ENCODE measurements at places on chromosomes 5 and 9.

DNA sequence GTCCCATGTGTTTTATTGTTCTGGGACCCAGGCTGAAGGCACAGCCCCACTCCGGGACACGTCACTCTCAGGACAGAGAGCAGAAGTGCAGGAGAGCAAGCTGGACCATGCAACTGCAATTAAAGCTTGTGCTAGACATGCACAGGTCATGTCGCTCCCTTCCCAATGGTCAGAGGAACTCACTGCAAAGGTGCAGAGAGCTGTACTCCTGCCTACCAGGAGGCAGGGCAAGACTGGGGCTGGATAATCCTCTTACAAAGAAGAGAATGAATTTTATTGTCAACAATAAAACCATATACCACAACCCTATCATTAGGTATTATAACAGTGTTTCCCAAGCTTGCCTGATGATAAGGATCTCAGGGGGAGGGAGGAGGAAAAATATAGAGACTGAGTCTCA lies 74.0 kb upstream of the NEK6 start:
- no peak for DNase-seq

DNA sequence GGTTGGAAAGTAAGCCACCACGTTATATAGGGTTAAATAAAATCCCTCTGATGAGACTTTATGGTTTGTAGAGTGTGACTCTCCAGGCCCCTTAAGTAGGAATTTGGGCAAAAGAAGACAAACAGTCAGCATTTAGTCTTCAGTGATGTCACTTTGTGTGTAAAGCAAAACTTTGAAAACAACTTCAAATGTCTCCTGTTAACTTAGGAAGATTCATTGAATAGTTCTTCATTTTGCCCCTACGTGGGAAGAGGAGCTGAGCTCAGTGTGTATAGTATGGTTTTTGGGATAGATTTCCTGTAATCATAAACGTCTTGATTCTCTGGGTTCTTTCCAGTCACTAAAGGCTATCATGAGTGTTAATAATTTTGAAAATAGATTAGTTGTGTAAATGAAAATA lies 101.3 kb downstream of the GADD45G start:
- DNase-seq, result no peak

DNA sequence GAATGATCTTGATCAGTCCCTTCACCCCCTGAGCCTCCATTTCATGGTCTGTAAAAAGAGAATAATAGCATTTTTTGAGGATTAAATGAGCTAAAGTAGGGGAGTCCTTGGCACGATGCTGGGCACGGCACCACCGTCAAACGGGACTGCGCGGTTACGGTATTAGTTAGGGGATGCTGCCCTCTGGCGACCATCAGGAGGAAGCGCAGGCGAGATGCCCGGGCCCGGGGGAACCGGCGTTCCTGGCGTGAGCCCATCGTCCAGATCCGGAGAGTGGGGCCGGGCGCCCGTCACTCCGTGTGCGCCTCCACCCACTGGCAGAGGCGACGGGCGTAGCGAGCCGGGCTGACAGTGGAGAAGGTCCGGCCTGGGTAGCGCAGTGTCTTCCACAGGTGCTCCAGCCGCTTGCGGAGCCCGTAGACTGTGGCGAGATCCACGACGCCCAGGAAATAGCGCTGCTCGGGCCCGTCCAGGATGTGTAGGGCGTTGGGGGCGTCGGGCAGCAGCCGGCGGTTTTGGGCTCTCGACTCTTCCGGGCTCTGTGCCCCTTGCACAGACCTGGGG lies 4.8 kb upstream of the ST6GALNAC4 start:
- DNase-seq, result peak; percentile 70

DNA sequence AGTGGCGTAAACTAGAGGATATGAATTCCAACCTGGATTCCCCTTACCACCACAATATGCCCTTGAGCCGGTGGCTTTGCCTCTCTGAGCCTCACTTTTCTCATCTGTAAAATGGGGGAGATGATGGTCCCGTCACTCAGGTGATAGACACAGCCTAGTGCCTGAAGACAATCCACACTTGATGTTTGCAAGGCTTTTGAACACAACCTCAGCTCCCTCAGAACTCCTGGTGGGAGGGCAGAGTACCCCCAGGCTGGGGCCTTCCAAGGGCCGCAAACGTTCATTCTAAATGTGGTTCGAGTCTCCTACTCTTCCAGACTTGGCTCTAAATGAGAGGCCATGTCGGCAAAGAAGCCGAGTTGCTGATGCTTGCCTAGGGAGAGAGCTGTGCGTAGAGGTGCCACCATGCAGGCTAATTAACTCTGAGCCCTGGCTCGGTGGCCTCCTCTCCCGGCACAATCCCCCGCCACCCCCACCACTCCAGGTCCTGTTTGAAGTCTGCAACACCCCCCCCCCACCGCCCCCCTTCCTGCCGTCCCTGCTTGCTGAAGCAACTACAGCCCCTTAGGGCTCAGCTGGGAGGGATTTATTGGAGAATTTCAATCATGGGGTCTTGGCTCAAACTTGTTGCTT lies 97.7 kb upstream of the LMX1B start:
- no peak for DNase-seq

GRCh38 chr9:96619491-96620180 lies at the start of gene CDC14B:
Gene CDC14B, minus strand, starts transcription at chr9:96619843. Its CDS starts 465 bp downstream, at chr9:96619378.
- DNase-seq, result peak; percentile 51

- no peak for DNase-seq
These were observed 307.6 kb downstream of the CWC27 start for GRCh38 chr5:65076251-65076869.

DNA sequence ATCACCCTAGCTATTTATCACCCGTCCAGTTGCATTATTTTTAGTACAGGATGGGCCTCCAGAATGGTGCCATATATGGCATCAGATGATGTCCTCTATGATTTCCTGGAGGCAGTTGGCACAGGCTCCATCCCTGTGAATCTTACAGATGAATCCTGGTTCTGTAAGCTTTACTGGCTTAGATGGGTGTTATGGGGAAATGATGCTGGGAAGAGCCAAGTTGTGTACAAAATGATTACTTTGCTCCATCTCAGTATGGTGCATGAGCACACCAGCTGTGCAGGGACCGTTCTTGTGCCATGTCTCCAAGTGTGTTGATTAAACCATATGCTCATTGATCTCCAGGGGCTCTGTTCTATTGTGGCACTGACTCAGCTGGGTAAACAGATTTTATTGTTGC lies 755.7 kb downstream of the TLR4 start:
- DNase-seq, result no peak

DNA sequence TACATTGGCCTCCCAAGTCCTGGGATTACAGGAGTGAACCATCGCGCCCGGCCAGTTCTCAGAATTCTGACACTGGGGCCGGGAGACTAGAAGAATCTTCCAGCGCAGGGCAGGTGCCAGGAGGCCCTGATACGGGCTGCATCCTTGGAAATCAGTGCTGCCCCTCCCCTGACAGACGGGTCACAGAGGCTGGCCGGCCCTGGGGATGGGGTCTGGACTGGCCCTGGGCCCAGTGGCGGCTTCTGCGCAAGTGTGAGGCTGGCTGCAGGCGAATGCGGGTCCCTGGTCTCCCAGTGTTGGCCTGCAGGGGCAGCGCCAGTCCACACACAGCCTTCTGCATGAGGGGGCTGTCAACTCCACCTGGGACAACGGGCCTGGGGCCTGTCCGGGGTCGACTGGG lies 831 bp upstream of the TBC1D9B start:
- DNase-seq, result no peak

DNA sequence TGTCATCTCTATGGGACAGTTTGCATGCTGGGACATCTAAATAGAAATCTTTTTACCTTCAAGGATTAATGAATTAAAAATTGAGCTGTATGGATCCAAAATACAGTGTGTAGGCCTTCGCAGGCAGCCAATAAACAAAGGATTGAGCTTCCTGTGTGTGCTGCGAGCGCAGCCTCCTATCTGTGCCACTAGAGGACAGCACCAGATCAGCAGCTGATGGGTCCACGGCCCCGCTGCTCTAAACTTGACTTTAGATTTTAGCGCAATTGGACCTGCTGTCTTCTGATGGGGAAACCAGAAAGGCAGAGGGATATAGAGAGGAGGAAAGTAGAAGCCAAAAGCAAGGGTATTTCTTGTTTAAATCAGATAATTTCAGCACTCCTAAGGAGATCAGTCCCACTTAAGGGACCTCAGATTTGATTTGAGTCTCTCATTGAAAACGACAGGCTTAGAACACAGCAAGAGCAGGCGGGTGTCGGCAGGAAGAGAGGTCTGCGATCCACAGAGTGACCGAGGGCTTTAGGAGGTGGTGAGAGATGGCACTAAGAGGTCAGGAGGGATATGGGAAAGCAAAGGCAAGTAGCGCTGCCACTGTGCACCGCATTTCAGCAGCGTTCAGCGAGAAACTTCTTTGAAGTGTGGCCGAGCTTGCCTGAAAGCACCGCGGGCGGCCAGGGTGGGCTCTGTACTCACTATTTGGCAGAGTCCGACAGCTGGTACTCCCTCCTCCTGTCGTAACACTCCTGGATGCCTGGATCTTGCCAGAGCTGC lies 214.3 kb downstream of the GNA14 start:
- DNase-seq, result no peak

GRCh38 chr9:136197930-136198604 lies 6.9 kb downstream of the LHX3 start:
- DNase-seq, result no peak

DNA sequence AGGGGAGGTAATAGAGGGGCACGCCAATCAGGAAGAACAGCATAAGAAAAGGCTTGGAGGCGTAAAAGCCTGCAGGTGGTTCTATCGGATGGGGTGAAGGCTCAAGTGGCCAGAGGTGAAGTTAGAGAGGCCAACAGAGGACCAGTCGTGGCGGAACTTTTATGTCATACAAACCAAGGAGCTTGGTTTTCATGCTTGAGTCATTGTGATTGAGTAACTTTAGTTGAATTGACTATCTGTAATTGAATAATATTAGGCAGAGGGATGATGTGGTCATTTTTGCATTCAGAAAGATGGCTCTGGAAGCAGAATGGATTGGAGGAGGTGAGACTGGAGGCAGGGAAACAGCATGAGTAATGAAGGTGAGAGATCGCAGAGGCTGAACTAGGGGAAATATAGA lies 7.2 kb upstream of the SPINK4 start:
- DNase-seq, result no peak

GRCh38 chr5:98200726-98201541 lies 572.5 kb upstream of the RGMB start:
- DNase-seq, result no peak

DNA sequence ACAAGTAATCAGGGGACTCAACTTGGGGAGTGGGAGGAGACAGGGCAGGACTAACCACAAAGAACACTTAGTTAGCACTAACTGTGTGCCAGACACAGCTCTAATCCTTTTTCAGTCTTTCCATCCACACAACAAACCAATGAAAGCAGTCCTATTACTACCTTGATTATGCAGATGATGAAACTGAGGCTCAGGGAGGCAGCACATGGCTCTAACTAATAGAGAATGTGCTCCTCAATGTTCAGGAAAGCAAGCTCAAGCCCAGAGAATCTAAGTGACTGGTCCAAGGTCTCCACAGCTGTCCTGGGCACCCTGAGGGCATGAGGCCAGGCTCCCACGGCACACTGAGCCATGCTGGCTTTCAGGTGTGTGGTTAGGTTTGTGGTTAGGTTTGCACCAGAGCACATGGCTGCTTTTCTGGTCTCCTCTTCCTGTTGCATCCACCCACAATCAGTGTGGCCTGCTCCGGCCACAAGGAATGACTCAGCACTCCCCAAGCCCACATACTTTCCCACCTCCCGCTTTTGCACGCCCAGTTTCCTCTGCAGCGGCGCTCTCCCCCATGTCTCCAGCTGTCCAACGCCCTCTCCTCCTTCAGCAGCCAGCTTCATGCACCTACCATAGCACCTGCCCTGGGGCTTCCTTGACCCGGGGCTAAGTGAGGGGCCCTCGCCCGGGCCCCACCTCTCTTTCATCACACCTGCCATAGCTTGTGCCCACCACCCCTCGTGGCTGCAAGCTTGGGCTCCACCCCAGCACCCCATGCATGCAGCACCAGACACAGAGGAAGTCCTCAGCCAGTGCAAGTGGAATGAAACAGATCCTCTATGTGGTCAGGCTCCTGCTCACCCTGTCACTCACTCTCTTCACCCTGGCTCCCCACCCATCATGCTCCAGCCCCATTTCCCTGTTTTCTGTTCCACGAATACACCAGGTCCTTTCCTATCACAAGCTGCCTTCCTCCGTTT lies 133.1 kb downstream of the GABBR2 start:
- DNase-seq, result no peak

DNA sequence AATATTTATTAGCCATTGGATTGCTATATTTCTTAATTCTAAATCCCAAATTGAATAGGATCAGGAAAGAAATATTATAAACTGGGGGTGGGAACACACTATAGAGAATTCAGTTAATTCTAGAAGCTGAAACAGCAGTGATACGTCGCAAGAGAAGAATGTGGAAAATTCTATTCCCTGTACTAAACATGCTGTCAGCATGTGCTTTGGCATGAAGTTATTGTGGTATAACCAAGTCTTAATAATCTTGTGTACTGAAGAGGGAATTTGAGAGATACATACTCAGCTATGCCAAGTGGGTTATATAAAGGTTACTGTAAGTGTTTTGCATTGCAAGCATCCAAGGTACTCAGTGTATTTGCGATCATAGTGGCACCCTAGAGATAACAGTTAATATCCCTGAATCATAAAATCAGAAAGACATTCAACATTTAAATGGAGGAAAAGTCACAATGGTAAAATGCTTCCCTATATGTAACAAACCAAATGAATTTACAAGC lies 1492.9 kb upstream of the C9orf72 start:
- no peak for DNase-seq

DNA sequence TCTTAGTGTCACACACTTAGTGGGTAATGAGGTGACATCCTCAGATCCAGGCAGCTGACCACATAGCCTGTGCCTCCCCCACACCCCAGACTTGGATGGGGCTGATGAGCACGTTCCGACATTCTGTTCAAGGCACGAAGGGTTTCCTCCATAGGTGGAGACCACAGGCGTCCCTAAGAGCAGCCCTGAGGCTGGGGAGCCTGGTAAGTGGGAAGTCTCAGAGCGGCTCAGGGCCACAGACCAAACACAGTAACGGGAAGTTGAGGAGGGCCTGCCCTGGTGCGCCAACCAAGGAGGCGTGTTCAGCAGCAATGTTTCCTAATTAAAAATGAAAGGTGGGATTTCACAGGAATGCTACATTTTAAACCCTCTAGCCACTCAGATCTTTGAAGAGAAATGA lies 102.3 kb upstream of the PHYKPL start:
- no peak for DNase-seq

All from activated CD8-positive, alpha-beta memory T cell treated with anti-CD3 and anti-CD28 coated beads for 1 hour (primary cell).